ENCODE measurements at places on chromosomes 1 and 21.

DNA sequence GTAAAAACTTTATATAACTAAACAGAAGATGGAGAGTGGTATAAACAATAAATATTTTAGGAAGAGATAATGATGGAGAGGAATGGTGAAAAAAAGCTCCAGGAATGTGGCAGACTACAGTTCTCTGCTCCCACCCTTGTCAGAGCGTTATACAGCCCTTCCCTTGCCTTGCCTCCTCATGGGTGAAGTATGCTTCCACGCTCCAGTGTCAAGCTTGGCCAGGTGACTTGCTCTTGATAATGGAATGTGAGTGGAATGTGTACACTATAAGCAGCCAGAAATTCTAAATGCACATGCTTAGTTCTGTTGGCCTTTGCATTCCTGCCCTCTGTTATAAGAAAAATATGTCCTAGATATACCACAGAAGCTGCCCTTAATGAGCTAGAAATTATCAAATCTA lies 24.7 kb upstream of the POGK start:
- DNase-seq: no peak

GRCh38 chr21:45142469-45143308 lies 68.3 kb downstream of the ADARB1 start:
- no peak for DNase-seq

GRCh38 chr1:65378247-65378946 lies 42.1 kb upstream of the LEPR start:
- DNase-seq: no peak

- no peak for DNase-seq
Measured at GRCh38 chr21:35071347-35071746, 22.2 kb upstream of the RUNX1 start.

- no peak for DNase-seq
Measured at GRCh38 chr1:246012341-246012740, 494.7 kb downstream of the SMYD3 start.

DNA sequence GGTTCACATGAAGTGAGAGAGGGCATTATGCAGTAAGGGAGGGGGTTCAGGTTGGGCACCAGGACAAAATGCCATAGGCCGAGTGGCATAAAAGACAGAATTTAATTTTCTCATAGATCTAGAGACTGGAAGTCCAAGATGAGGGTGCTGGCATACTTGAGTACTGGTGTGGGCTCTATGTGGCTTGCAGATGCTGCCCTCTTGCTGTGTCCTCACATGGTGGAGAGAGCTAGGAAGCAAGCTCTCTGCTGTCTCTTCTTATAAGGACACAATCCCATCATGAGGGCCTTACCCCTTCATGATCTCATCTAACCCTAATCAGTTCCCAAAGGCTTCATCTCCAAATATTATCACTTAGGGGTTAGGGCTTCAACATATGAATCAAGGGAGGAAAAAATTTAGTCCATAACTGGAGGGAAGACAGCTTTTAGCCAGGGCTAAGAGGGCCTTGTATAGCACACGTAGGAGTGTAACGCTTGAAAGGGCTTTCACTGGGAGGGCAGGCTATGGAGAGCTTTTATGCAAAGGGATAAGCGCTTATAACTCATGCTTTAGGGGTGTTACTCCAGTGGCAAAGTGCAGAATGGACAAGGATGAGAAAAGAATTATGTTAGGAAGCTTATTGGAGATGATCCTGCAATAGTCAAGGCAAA lies 64.5 kb downstream of the PLPPR5 start:
- DNase-seq: no peak

- DNase-seq: no peak
Measured at GRCh38 chr1:3005771-3006170, 15.5 kb upstream of the ACTRT2 start.

DNA sequence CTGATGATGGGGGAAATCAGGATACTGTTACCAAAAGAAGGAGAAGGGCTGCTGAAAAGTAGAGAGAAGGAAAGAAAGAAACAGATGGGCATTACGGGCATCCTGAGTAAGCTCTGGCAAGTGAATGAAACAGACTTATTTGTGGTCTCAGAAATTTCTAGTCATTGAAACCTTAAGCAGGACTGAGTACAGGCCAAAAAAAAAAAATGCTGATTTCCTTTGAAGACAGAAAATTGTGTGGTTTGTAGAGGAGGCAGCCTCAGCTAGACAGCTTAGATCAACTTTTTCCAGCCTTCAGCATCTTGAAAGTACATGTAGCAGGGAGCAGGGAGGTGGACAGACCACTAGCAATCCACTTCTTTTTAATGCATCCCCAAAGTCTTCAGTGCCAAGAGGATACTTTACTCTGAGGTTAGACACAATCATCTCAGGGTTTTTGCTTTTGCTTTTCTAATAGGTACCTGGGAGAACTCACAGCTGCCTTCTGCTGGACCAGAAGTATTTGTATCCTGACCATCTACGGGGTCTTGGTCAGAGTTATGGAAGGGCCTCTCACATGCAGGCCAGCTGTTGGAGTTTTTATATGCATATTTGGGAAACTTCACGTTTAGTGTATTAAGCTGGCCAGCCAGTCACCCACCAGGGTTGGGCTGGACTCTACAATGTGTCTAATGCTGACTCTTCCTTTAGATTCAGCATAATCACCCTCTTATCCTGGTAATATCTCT lies 10.6 kb upstream of the CAPZB start:
- DNase-seq: no peak

- no peak for DNase-seq
Measured at GRCh38 chr1:85283475-85284199, 7.2 kb upstream of the BCL10 start.

DNA sequence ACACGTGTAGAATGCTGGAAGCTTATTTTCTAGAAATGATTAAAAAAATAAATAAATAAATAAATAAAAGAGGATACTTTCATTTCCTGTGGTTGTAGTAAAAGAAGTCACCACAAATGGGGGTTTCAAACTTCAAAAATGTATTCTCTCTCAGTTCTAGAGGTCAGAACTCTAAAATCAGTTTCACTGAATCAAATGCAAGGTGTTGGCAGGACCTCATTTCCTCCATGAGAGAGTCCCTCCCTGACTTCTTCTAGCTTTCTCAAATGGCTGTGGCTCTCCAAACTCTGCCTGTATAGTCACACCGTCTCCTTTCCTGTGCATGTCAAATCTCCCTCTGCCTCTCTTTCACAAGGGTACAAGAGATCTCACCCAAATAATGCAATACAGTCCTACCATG lies 312.6 kb upstream of the CXADR start:
- no peak for DNase-seq

DNA sequence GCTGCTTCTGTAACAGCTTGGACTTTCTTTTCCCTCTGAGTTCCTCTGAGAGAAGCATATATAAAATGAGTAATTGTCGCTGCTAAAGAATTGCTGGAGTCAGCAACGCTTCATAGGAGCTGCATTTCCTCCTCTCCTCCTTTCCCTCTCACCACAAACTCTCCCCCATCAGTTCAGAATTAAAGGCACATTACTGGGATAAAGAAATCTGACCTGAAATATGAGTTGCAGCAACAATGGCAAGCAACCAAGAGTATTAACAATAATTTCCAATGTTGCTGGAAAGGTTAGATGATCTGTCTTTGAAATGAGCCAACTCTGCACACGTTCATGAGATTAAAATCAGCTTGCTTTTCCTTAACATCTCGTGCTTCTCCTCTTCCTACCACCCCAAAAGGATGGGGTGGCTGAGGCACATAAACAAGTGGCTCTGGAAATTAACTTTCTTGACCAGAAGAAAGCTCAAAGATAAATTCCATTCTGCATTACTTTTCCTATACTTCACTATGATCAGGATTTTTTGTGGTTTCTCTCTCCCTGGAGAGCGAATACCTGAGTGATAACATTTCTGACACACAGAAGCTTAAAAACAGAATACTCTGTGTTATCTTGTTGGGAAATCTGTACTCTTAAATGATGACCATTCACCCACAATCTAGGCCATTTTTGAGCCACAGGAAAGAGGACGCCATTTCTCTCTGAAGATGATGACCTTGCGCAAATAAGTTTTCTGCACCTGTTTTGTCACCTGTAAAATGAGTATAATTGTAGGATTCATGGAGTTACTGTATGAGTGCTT lies 90.2 kb downstream of the TGFBR3 start:
- no peak for DNase-seq

GRCh38 chr1:101379950-101380349 lies 143.1 kb downstream of the S1PR1 start:
- DNase-seq: no peak

DNA sequence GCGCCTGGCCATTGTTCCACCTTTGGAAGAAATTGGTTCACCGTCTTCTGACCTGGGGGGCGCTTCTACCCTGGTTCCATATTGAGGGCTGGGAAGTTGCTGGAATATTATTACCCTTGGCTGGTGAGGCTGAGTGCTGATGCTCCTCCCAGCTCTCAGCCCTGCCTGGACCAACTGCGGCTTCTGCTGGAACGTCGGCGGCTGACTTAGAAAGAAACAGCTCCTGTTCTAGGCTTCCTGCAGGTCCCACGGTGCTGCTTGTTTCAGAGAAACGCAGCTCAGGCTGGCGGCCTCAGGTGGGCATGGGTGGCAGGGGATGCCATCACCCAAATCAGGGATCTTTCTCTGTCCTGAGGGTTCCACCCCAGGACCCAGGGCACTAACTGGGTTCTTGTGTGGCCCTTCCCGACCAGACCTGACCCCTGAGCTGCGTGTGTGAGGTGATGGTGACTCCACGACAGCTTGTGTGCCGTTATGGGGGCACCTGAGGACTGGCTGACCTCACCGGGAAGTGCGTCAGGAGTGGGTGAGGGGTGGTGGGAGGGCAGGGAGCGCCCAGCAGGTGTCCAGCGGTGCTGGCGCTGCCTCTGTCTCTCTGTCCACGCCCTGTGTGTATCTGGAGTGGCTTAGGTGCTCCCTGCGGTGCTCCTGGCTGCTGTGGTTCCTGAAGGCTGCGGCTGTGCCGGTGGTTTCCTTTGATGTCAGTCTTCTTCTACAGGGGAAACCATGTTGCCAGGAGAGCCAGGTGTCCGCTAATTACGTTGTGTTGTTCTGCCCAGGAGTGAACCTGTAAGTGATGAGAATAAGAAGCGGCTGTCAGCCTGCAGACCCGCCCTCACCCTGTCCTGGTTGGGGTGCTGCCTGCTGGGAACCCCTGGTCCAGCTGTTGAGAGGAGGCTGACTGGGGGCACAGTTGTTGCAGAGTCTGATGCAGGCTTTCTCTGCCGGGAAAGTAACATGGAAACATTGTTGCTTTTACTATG lies 8.9 kb downstream of the SKI start:
- no peak for DNase-seq

DNA sequence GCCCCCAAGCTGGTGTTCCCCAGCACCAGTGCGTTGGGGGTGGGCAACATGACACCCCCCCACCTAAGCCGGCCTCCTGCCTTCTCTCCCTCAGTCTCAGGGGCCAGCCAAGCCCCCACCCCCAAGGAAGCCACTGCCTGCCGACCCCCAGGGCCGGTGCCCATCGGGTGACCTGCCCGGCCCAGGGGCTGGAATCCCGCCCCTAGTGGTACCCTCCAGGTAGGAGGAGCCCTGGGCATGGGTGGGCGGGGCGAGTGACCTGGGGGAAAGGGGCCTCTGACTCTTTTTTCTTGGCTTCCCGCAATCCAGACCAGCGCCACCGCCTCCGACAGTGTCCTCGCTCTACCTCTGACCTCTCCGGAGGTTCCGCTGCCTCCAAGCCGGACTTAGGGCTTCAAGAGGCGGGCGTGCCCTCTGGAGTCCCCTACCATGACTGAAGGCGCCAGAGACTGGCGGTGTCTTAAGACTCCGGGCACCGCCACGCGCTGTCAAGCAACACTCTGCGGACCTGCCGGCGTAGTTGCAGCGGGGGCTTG lies 1.3 kb upstream of the EFNA4 start:
- DNase-seq: no peak

DNA sequence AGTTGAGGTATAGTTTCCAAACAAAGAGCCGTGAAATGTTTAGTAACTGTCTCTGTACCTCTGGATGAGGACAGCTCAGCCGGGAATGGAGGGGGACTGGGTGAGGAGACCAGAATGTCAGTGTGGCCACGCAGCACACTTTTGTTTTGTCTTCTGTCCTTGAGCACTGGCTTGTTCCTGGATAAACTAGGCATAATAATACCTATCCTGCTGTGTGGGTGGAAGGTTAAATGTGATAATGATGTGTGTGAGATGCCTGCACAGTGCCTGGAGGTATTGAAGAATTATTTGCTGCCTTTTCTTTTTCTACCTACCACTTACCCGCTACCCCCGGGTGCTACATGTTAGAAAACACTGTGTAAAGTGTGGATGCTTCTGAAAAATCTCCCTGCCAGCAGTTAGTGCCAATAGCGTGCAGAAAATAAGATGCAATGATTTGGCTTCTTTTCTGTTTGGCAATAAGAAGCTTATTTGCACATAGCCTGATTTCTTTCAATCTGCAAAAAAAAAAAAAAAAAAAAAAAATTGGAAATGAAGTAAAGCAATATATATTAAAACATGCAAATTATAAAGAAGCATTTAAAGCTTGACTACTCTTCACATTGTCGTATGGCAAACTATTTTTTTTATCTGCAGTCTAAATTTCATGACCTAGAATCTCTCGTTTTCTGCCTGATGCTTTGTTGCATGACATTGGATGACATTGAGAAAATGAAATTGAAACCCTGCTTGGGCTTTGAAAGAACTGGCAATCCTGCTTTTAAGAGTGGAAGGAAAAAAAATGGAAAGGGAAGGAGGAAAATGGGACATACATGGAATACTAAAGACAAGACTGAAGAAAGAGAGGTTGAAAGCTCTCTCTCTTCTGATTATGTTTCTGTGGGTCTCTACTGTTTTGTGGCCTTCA lies 89.5 kb downstream of the DISC1 start:
- no peak for DNase-seq

DNA sequence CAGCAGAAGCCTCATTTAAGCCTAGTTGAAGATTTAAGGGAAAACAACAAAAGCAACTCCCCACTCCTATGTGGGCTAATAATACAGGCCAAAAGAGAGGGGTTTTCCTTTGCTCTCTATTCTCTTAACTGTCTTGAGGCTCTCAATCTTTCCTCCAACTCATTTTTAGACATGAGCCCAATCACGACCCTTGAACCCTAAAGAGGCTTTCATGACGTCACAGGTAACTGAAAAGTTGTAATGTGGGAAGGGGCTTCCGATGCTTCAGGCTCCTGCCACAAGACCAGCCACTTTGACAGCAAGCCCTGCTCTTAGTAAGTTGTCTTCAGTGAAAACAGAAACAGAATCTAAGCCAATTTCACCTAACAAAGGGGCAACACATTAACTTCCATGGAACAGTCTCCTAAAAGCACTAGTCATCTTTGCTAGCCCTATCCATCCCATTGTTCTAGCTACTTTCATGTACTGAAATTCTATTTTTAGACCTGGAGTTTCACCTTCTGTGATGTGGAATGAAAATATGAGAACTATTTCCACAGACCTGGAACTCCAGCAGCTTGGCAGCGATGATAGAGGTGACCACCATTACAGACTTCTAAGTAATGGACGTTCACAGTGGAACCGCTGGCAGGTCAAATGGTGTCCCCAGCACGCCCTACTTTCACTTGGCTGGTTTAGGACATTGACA lies 36.3 kb downstream of the GPR161 start:
- DNase-seq: no peak

GRCh38 chr1:205319081-205320018 lies 2.2 kb downstream of the NUAK2 start:
- DNase-seq: no peak

DNA sequence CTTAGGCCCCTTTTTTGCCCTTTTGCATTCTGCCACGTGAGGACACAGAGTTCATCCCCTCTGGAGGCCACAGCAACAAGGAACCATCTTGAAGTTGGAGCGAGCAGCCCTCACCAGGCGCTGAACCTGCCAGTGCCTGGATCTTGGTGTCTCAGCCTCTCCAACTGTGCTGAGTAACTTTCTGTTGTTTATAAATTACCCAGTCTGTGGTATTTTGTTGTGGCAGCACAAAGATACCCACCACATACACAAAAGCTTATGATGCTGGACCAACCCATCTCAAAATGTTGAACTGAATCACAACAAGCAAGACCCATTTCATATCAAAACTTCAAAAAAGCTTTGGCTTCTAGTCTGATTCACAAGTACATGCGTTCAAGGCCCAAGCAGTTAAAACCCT lies 649.9 kb downstream of the KIF26B start:
- no peak for DNase-seq
